Putamen (tissue), 1 donor: ENCODE measurements at places on chromosomes 6 and 20.

GRCh38 chr6:79225717-79226599 is 8.5 kb downstream of the HMGN3 start:
- DNase-seq: no peak

GRCh38 chr6:6942831-6943230 is 164.9 kb upstream of the RREB1 start:
- DNase-seq: peak; percentile 9

- no peak for DNase-seq
These were observed 245.2 kb downstream of the PKHD1 start for GRCh38 chr6:51842061-51842803.

DNA sequence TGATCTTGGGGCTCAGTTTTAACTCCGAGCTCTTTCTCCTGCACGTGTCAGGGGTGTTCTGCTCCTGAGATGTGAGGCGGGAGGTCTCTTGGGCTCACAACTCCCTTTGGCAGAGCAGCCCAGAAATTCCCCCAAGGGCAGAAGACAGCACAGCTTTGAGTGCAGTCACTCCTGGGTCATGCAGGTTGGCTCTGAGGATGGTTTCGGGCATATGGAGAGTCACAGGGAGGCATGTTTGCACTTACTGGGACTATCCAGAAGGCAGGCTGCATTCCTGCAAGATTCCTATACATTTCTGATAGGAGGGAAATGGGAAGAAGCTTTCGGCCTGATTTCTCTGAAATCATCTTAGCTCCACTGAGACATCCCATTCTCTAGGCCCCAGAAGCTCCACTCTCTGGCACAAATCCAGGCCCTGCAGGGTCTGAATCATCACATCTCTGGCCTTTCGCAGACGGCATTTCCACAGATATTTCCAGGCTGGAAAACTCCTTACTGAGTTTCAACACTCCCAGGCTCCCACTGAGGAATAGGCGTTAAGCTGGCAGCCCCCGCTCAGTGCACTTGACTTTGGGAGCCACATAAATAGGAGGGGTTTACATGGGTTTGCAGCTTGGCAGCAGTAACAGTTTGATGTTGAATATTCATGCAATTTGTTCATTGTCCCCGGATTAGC is 39.7 kb downstream of the AGPAT4 start:
- DNase-seq: peak; percentile 75

DNA sequence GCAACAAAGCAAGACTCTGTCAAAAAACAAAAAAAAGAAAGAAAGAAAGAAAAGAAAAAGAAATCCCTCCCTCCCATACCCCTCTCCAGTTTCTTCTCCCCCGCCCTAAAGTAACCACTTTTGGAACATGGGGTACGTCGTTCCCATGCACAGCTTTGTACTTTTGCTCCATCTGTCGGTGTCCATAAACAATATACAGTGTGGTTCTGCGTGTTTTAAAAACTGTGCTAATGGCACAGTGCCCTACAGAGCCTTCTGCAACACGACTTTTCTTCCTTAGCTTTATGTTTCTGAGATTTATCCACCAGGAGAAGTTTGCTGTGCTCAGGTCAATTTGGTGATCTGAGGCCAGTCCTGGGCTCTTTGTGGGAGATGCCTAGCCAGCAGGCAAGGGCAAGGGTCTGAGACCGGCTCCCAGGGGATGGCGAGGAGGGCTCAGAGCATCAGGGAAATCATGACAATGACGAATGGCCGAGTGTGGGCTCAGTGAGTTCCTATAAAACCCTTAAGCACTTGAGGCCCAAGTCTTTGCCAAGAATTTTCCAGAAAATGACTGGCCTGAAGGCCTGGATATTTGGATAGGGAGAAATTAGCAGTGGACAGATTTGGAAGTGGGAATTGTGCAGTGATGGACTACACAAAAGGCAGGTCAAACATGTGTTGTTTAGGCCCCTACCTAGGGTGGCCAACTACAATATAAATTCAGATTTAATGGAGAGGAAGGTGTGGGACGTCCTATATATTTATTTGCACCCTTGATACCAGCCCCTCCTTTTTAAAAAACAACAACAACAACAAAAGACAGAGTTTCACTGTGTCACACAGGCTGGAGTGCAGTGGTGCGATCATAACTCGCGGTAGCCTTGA is 1.9 kb upstream of the BCAS4 start:
- DNase-seq: no peak

DNA sequence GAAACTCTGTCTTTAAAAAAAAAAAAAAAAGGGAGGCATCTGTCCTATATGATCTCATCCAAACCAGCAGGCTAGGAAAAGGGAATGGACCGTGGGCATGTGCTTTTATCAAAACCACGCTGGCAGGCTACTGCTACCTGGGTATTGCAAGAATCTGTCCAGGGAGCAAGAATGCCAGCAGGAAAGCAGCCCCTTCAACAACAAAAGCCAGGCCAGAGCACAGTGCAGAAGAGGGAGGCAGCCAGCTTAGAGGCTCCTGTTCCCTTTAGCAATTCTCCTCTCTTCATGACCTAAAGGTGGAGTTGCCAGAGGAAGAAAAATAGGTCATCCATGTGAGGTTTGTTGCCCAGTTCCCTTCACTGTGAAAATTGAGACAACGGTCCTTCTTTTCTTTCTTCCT is 18.2 kb downstream of the TBC1D20 start:
- no peak for DNase-seq
